ENCODE measurements at places on chromosomes 4 and X. TPM values are rescaled to one million over a fixed set of nuclear protein-coding genes. Genes with fewer than 3 reads are reported as not detected.

DNA sequence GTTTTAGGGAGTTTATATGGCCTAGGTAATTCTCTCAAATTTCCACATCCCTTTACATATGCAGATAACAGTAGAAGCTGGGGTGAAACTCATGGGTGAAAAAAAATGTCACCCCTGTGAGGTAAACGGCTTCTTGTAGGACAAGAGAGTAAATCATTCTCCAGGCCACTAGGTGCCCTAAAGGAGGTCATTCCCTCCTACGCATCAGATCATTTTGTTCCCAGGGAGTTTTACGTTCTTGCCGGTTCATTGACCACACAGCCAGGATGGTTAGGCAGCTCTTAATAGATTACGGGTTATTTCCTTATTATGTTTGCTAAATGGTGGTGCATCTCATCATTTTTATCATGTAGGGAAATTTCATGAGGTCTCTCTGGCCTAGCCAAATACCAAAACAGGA, 225.8 kb upstream of the NOCT start:
- DNase-seq: no peak

GRCh38 chr4:20529691-20530090, 170.6 kb upstream of the PACRGL start:
- DNase-seq: no peak

DNA sequence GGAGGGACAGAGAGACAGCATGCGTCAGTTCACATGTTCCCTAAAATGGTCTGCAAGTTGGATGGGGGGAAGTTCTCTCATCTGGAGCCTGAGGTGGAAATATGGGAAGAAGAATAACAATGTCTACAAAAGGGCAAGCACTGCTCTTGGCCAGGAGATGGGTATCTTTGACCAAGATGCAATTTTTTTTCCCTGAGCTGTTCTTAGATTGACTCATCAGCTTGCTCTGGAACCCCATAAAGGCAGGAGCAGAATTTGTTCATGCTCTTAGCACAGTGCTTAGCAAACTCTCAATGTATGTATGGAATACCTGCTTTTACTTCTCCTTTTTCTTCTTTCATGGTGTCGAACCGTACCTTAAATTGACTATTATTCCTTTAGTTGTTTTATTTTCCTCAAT, 90.5 kb upstream of the ZNF827 start:
- DNase-seq: no peak

DNA sequence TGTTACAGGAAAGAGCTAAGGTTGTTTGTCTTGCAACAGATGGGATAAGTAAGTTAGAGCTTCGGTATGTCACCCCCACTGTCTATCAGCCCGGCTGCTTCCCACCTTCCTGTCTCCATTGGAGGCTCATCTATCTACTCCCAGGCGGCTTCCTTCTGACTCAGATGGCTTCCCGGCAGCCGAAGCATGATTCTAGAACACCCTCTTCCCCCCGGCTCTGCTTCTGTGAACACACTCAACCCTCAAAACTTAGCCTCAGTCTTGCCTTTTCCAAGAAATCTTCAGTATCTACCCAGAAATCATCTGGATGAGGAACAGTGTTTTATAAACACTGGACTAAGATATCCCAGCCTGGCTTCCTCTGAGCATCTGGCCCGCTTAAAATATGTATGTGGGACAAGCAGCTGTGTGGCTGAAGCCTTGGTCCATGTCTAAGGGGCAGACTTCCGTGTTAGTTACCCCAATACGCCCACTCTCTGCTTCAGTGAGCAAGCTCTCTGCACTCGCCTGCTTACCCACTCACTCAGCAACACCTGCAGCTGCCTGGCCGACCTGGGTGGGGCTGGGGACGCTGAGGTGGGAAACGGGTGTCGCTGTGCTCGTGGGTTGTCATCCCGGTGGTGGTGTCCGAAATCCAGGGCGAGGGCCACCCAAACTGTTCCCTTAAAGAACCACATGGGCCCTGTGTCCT, 12.0 kb upstream of the SLC2A9 start:
- no peak for DNase-seq

Gene TMEM31
- total RNA-seq: not detected

GRCh38 chr4:67036791-67037190, 508.5 kb downstream of the CENPC start:
- DNase-seq: no peak

DNA sequence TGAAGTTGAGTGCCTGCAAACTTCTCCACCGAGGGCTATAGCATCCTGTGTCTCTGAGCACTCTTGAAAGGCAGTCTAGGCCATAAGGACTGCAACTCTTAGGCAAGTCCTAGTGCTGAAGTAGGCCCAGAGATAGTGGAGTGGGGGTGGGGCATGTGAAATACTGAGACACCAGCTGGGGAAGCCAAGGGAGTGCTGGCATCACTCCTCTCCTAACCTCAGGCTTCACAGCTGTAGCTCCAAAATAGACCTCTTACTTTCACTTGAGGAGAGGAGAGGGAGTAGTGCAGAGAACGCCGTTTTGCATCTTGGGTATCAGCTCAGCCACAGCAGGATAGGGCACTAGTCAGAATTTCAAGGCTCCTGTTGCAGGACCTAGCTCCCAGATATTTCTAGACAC, 56.2 kb upstream of the CYSLTR1 start:
- DNase-seq: no peak
